Lung microvascular endothelial cell (primary cell): ENCODE measurements at places on chromosomes 12 and 14. TPM values are rescaled to one million over a fixed set of nuclear protein-coding genes. Genes with fewer than 3 reads are reported as not detected.

DNA sequence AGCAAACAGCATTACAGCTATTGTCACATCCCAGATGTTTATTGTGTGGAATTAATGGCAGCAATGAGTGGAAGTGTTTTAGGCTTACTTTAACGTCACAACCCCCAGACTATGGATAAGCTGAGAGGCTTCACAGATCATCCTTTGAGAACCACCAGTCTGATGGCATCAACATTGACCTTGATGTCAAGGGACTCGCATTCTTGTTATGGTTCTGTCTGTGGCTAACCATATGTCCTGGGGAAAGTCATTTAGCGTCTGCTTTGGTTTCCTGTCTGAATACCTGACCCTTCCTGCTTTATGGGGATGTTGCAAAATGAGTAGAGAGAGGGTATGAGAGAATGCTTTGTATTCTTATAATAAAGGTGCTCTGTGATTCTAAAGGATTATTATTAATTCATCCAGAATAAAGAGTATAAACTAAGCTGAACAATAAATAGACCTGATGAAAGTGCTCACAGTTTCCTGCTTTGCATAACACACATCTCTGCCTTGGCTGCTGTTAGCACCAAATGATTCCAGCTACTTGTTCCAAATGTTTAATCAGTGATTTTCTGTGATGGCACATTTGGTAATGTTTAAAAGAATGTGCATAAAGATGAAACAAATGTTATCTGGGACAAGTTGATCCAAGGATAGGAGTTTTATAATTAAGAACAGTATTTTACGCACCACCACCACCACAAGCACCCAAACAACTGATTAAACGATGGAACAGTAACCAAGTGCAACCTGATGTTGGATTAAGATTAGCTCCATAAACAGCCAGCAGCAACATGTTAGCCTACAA is 116.9 kb upstream of the LRIG3 start:
- peak; percentile 76 for DNase-seq

NUAK1 gene
- total RNA-seq: 21.4 and 32.5 TPM in 2 replicates

- DNase-seq: no peak
Observed at GRCh38 chr12:130179191-130179590, 16.9 kb downstream of the FZD10 start.

DNA sequence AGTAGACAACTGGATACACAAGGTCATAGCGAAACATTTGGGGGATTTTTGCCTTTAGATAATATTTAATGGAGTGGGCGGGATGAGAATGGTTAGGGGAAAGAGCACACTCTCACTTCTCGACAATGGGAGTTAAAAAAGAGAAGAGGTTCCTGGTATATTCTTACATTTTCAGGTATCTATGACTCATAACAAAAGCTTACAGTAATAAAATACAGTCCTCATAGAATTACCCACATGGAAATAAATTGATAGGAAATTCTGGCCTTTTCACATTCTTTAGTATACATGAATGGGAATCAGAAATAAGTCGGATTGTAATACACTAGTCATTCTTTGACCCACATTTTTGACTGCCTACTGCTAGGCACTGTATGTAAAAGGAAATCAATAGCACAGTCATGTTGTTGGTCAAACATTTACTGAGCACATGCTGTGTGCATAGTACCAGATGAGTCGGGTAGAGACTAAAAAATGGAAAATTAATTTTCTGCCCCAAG is 8.2 kb upstream of the CRADD start:
- no peak for DNase-seq

GRCh38 chr12:80938397-80938796 is 663 bp upstream of the LIN7A start:
- DNase-seq: no peak
